Astrocyte of the spinal cord (primary cell): ENCODE measurements at places on chromosomes 7 and 10.
A peak's percentile ranks its signal among the peaks of the same experiment; 100 is the strongest.

DNA sequence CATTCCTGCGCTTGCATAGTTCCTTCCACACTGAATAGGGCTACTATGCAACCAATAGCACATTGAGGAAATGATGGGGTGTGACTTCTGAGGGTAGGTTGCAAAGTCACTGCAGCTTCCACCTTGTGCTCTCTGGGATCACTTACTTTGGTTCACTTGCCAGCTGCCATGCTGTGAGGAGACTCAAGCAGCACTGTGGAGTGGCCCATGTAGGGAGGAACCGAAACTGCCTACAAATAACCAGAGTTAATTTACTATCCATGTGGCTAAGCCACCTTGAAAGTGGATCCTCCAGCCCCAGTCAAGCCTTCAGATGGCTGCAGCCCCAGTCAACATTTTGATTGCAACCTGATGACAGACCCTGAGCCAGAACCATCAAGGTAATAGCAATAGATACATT, 64.3 kb downstream of the FAM204A start:
- no peak for DNase-seq

GRCh38 chr7:140015471-140015970, 47.2 kb downstream of the PARP12 start:
- no peak for DNase-seq

- DNase-seq: no peak
Observed at GRCh38 chr10:75117995-75118394, 6.5 kb downstream of the SAMD8 start.

DNA sequence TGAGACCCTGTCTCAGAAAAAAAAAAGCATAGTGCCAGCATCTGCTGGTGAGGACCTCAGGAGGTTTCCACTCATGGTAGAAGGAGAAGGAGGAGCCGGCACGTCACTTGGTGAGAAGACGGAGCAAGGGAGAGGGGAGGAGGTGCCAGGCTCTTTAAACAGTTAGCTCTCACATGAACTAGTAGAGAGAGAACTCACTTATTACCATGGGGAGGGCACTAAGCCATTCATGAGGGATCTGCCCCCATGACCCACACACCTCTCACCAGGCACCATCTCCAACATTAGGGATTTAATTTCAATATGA, 62.9 kb upstream of the VKORC1L1 start:
- no peak for DNase-seq

GRCh38 chr10:178208-178607, 43.0 kb downstream of the ZMYND11 start:
- peak; percentile 61 for DNase-seq
